Smooth muscle cell of the umbilical artery (primary cell): ENCODE measurements at places on chromosomes 11 and 22. TPM values are rescaled to one million over a fixed set of nuclear protein-coding genes. Genes with fewer than 3 reads are reported as not detected.

ASRGL1 gene
- 0.30 and 0.78 TPM in 2 replicates for total RNA-seq

KRTAP5-1 gene
- total RNA-seq = not detected in 2 replicates

TTC36 gene
- 0.59 and 1.2 TPM in 2 replicates for total RNA-seq

ARHGAP20 gene
- 1.8 and 4.5 TPM in 2 replicates for total RNA-seq

GRAMD1B gene
- total RNA-seq = 7.7 and 10.1 TPM in 2 replicates

CASP5 gene
- total RNA-seq = not detected in 2 replicates

LINC01488 gene
- total RNA-seq = not detected in 2 replicates

JHY gene
- total RNA-seq = 0.42 and 0.89 TPM in 2 replicates

YIF1A gene
- 152 and 209 TPM in 2 replicates for total RNA-seq

ANO1 gene
- total RNA-seq = not detected in 2 replicates

CHADL gene
- total RNA-seq = 0.97 and 3.0 TPM in 2 replicates
